Fibroblast of skin of right biceps (primary cell): ENCODE measurements at places on chromosomes 2 and 18.

GRCh38 chr2:215260097-215260677, 51.7 kb upstream of the ATIC start:
- no peak for DNase-seq

GRCh38 chr2:238160206-238161129, 1.7 kb downstream of the ERFE start:
- peak; percentile 32 for DNase-seq

DNA sequence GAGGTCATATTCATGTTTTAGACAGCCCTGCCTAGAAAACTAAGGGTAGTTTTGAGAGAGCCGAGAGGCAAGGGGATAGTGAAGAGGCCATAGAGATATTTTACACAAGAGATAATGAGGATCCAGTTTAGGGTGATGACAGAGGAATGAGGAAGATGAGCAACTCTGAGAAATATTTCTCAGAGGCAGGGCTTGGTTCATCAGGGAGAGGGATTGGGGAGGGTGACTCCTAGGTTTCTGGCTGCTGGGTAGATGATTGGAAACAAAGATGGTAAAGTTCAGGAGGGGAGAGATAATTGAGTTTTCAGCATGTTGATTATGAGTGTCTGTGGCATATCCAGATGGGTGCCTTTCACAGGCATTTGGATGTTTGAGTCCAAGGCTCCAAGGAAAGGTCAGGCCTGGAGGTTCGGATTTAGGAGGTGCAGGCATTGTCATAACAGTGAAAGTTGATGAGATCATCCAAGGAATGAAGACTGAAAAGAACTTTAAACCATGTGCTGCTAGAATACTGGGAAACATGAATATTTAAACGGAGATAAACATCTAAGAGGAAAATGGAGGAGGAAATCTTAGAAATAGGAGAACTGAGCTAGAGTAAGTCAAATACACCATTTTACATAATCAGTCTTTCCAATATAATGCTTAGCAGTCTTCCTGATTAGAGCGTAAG, 7.4 kb downstream of the MYL12B start:
- DNase-seq: peak; percentile 77

- no peak for DNase-seq
Measured at GRCh38 chr2:234355021-234355720, 141.7 kb downstream of the ARL4C start.
